ENCODE measurements at places on chromosomes 1 and 21.
A peak's percentile ranks its signal among the peaks of the same experiment; 100 is the strongest.

- no peak for DNase-seq
Measured at GRCh38 chr1:53442299-53442698, 16.9 kb upstream of the DMRTB1 start.

DNA sequence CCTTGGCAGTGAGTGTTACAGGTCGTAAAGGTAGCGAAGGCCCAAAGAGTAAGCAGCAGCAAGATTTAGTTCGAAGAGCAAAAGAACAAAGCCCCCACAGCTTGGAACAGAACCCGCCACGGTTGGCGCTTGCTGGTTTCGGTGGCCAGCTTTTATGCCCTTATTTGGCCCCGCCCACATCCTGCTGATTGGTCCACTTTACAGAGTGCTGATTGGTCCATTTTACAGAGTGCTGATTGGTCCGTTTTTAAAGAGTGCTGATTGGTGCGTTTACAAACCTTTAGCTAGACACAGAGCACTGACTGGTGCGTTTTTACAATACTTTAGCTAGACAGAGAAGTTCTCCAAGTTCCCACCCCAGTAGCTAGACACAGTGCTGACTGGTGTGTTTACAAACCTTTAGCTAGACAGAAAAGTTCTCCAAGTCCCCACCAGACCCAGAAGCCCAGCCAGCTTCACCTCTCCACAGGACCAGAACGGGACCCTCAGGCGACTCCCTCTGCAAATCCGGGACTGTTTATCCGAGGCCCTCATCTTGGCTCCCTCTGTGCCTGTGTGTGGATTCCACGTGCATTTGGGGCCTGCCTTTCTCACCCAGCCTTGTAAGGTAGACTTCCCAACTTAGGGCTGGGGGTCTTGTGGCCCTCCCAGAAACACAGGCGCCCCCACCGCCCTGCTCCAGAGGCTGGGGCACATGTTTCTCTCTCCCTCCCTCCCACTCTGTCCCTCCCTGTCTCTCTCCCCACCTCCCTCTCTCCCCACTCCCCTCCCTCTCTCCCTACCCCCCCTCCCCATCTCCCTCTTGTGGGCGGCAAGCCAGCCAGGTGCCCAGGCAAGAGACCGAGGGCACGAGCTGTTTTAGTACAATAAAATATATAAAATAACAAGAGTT, 12.6 kb downstream of the FTCD start:
- DNase-seq, result peak; percentile 41

DNA sequence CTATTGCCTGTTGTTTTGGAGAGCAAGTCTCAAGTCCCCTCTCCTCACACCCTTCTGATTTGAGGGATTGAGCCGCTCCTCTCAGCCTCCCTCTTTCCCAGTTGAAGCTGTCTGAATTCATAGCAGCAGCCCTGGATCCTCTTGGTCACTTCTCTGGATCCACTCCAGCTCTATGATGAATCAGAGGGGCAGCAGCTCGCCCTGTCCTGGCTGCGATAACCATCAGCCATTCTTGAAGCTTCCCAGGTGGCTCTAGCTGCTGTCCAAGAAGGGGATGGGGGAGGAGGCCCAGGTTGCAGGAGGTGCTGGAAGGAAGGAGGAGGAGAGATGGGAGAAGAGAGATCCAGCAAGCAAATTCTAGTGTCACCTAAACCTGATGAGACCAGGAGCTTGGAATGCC, 31.3 kb downstream of the WNT4 start:
- DNase-seq, result no peak

- no peak for DNase-seq
Measured at GRCh38 chr1:30417701-30418046, 305.7 kb downstream of the MATN1 start.

DNA sequence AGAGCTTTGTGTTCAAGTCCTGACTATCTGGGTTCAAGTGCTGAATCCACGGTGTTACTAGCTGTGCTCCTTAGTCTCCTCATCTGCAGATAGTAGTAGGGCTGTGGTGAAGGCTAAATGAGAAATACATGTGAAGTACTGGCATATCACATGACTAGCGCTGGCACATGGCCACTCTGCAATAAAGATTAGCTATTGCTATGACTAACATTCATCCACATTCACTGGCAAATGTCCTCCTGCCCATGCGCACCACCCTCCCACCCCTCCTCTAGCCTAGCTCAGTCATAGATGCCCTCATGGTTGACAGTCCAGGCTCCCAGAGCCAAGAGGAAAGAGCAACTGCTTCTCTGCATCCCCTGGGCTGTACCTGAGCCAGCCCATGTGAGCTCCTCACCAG, 8.5 kb upstream of the COL8A2 start:
- no peak for DNase-seq

DNA sequence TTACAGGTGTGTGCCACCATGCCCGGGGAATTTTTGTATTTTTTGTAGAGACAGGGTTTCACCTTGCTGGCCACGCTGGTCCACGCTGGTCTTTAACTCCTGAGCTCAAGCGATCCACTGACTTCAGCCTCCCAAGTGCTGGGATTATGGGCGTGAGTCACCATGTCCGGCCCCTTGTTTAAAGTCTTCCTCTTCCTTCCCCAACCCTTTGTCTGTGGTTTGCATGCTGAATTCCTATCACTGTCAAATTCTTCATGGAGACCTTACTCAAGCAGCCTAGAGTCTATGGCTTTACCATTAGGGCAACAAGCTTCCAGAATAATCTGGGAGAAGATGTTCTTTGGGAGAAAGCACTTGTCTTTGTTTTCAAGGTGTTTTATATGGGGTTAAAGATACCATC, 34.7 kb downstream of the B3GALT5 start:
- DNase-seq, result no peak

- DNase-seq, result peak; percentile 64
Measured at GRCh38 chr1:207495801-207496792, at the start of gene CR1. CR1 (plus strand) TSS chr1:207496157; CDS start chr1:207496268, 111 bp downstream.

DNA sequence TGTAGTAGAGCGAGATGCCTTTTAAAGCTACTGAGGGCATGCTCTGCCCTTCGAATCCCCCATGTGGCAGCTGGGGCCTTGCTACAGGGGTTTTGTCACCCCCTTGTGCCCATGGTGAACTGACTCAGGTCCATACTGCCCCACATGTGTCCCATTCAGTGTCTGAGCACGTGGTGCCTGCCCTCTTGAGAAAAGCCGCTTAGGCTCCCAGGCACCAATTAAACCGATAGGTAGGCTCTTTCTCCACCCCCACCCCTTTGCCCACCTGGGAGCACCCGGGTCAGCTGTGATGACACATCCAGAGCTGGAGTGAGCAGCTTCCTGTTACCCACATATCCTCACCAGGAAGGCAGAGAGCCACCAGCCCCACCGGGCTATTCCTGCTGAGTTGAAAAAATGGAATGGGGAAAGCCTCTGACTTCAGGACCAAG, 30.5 kb downstream of the TMCC2 start:
- no peak for DNase-seq

- DNase-seq, result no peak
Measured at GRCh38 chr1:7263021-7263960, 478.0 kb downstream of the CAMTA1 start.

- no peak for DNase-seq
Measured at GRCh38 chr1:178161516-178161915, 67.6 kb downstream of the RASAL2 start.

DNA sequence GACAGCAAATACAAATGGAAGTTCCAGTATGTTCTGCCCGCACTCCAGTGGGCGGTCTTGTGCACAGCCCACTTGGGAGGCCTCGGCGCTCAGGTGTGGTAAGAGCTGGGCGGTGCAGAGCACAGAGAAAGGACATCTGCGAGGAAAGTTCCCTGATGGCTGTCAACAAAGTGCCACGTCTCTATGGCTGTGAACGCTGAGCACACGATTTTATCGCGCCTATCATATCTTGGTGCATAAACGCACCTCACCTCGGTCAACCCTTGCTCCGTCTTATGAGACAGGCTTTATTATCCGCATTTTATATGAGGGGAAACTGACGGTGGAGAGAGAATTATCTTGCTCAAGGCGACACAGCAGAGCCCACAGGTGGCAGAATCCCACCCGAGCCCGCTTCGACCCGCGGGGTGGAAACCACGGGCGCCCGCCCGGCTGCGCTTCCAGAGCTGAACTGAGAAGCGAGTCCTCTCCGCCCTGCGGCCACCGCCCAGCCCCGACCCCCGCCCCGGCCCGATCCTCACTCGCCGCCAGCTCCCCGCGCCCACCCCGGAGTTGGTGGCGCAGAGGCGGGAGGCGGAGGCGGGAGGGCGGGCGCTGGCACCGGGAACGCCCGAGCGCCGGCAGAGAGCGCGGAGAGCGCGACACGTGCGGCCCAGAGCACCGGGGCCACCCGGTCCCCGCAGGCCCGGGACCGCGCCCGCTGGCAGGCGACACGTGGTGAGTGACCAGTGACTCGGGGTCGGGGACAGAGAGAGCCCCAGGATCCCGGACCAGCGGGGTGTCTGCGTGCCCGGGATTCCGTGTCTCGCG, at the start of gene IL12RB2:
Gene IL12RB2 (plus strand): TSS at position 623 of the 810 bp plus-strand sequence. CDS start 12,496 bp downstream, outside the sequence.
- DNase-seq, result peak; percentile 75

- DNase-seq, result peak; percentile 18
Measured at GRCh38 chr1:3912809-3913685, 13.0 kb upstream of the C1orf174 start.

GRCh38 chr1:45722809-45723208, 27.6 kb downstream of the IPP start:
- no peak for DNase-seq

- no peak for DNase-seq
Measured at GRCh38 chr1:67814121-67814772, 19.0 kb downstream of the GNG12 start.

- no peak for DNase-seq
Measured at GRCh38 chr1:21287905-21288514, 2.3 kb downstream of the ECE1 start.

- DNase-seq, result no peak
Measured at GRCh38 chr1:186849271-186849671, 20.5 kb downstream of the PLA2G4A start.

DNA sequence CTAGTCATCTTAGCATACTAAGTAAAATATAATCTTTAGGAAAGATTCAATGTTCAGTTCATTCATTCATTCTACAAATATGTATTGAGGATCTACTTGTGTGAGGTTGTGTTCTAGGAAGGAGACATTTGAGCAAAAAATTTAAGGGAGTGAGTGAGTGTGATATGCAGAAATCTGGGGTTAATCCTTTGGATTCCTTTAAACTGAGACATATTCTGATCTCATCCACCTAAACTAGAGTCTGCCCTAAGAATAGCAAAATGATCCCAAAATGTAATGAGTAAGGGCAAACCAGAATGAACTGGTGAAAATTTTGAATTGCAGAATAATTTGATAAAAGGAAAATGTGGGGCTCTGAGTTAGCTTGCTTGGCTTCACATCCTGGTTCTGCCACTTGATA, 8.6 kb downstream of the UBE2U start:
- DNase-seq, result no peak

GRCh38 chr1:110464340-110464739, 13.4 kb downstream of the PROK1 start:
- no peak for DNase-seq

DNA sequence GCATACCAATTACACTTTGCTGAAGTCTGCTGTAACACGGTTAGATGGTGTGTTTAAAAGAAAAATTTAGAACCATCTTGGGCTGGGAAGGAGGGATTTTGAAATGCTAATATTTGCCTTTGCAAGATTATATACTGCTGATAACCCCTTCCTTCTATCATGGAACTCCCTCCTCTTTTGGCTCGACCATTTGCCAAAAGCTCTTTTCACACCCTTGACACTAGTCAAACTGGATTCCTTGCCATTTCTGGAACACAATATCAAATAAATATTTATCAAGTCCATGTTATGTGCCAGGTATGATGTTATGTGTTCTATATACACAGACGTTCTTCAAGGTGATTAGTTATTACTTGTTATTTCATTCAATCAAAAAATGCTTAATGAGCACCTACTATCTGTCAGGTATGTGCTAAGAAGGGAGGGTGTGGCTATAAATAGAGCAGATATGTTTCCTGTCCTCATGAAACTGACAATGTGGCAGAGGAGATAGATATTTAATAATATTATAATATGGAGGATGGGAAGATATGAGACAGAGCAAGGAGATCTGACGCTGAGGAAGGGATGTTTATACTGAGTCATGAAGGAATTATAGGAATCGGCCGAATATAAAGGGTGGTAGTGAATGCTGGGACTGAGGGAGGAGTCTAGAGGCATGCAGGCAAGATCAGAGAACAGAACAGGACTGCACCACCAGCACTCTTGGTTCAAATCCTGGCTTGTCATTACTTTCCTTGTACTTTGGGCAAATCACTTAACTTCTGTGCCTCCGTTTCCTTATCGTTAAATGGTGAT, 16.1 kb upstream of the XPR1 start:
- no peak for DNase-seq

- no peak for DNase-seq
Measured at GRCh38 chr1:186210258-186210657, 164.8 kb downstream of the TPR start.

DNA sequence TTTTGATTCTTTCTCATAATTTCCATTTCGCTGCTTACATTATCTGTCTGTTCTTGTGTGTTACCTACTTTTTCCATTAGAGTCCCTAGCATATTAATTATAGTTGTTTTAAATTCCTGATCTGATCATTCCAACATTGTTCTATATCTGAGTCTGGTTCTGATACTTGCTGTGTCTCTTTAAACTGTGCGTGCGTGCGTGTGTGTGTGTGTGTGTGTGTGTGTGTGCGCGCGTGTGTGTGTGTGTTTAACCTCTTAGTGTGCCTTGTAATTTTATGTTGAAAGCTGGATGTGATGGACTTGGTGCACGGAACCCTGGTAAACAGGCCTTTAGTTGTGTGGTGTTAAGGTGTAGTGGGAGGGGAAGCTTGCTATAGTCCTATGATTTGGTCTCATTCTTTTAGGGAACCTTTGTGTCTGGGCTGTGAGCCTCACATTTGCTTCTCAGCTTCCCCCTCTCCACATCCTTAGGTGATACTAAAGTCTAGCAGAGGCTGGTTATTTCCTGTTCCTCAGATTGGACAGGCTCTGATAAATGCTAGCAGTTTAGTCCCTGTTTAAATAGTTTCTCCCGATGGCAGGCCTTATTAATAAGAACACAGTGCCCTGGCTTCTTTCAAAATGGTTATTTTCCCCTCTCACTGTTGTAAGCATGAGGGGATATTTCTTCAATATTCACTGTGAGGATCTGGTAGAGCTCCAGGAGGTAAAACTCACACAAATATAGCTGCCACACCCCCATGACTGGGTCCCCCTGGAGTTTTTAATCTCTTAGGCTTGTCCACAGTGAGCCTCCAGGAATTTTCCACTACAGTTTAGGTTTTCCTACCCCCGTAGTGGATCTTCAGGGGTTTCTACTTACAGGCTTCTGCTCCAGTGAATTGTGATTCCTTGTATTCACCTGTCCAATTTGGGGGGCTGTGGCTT, 118.3 kb downstream of the GALNT2 start:
- no peak for DNase-seq

DNA sequence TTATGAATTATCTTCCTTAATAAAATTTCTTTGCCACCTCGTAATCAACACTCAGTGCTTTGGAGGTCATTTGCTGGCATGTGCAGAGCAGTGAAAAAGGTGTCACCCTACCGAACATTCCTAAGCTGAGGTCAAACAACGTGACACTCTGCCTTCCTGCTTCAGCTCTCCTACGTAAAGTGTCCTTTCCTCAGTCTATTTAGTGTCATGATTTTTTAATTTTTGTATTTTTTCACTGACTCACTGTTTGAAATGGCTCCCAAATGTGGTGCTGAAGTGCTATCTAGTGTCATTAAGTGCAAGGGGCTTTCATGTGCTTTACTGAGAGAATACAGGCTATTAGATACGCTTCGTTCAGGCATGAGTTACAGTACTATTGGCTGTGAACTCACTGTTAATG, 37.0 kb upstream of the ITPKB start:
- DNase-seq, result no peak

GRCh38 chr1:60376196-60376595, 302.6 kb upstream of the C1orf87 start:
- DNase-seq, result no peak

All from activated naive CD4-positive, alpha-beta T cell treated with anti-CD3 and anti-CD28 coated beads, Interleukin-2, amount 10 ng/mL, durations not matched to agents 7 days and 5 days (primary cell).